ENCODE measurements at places on chromosomes 13 and 19. TPM values are rescaled to one million over a fixed set of nuclear protein-coding genes. Genes with fewer than 3 reads are reported as not detected.

ZNF491 gene
- total RNA-seq: 7.5 TPM

ZNF284 gene
- 4.6 TPM for total RNA-seq

ZNF541 gene
- 0.13 TPM for total RNA-seq

NLRP4 gene
- total RNA-seq: not detected

ZNF221 gene
- total RNA-seq: 15.5 TPM

ZNF835 gene
- 1.7 TPM for total RNA-seq

SAFB2 gene
- 33.6 TPM for total RNA-seq

ALOX5AP gene
- not detected for total RNA-seq

Data from articular chondrocyte of knee joint (primary cell).